ENCODE measurements at places on chromosomes 6 and 20.

- no peak for DNase-seq
Measured at GRCh38 chr20:24465159-24465558, 4.3 kb upstream of the SYNDIG1 start.

- DNase-seq, result no peak
Measured at GRCh38 chr6:97262676-97263075, 20.3 kb downstream of the MMS22L start.

GRCh38 chr20:4281258-4282055, 266.1 kb upstream of the RNF24 start:
- DNase-seq, result no peak

DNA sequence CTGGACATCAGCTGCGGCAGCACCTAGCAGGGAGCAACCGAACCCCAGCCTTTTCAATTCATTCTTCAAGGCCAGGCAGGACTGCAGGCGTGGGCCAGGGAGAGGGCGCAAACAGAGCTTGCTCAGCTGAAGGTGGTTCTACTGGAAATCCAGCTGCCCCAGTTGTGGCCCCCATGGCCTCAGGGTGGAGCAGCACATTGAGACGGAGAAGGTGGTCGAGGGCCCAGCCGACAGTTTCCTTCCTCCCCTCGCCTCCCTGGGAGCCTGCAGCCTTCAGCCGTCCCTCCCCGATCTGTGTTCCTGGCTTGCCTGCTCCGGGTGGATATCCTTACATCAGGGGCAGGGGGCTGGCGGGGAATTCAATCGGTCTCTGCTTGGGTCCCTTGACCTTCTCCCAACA, 217.8 kb downstream of the ANKRD60 start:
- no peak for DNase-seq

DNA sequence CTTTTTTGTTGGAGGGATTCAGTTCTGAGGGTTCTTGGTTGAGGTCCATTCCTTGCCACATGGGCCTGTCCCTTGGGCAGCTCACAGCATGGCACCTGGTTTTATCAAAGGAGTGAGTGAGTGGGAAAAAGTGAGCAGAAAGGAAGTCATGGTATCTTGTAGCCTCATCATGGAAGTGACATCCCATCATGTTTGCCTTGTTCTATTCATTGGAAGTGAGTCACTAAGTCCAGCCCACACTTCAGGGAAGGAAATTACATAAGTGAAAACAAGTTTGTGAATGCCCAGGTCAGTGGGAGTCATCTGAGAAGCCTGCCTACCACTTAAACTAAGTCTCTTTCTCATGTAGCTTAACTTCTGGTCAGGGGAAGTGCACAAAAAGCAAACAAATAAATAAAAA, 32.8 kb upstream of the ZNFX1 start:
- no peak for DNase-seq

- DNase-seq, result no peak
Measured at GRCh38 chr6:52310932-52311331, 26.4 kb upstream of the MCM3 start.

DNA sequence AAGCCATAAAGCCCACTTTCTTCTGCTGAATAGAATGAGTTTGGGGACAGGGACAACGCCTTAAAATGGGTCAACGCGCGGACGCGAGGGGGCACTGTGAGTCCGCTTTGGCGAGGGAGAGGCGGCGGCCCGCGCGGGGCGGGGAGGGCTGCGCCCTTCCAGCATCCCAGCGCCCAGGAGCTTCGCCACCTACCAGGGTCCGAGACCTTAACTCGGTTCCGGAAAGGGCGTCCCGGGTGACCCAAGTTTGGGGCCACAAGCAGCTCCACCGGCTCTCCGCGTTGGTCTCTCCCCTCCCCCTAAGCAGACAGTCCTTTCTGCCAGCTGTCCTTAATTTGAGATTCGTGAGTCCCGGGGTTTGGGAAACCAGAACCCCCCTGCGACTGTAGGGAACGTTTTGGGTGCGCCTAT, 1.8 kb upstream of the SAMD5 start:
- peak; percentile 52 for DNase-seq

- no peak for DNase-seq
Measured at GRCh38 chr6:163460307-163460782, 45.8 kb downstream of the QKI start.

DNA sequence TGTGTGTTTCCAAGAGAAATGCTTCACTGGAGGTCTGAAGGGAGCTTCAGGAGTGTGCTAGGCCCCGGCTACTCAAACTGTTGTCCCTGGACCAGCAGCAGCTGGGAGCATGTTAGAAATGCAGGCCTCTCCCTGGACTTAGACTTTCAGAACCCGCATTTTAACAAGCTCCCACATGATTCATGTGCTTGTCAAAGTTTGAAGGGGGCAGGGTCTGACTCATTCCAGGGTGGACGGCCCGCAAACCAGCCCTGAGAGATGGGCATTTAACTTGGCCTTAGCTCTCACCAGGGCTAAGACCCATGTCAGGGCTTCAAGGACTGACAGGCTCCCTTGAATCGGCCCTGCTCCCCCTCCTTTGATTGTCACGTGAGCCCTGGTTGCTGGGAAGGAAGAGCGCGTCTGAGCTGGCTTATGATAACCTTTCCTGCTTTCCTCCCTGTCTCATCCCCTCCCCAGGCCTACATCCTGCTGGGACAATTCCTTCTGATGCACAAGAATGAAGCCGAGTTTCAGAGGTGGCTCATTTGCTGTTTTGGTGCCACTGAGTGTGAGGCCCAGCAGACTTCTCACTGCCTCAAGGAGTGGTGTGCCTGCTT, 35.5 kb downstream of the BANF2 start:
- no peak for DNase-seq

GRCh38 chr6:33172688-33173534, 19.4 kb downstream of the COL11A2 start:
- DNase-seq, result no peak

- DNase-seq, result no peak
Measured at GRCh38 chr20:5642155-5642981, 107.8 kb upstream of the SHLD1 start.

GRCh38 chr6:113461153-113461932, 395.8 kb upstream of the MARCKS start:
- no peak for DNase-seq

DNA sequence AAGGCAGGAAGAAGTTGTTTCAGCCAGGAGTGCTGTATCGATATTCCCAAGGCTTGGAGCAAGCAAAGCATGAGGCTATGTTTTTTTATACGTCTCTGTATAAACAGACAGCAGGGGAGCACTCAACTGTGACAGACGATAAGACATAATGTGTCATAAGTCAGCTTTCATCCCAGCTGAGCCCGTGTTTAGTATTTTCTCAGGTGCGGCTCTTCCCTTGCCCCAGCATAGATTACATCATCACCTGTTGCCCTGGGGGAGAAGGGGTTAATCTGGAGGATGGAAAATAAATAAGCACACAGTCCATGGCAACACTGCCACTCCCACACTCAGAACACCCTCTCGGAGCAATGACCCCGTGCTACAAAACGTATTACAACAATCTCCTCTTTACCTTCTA, 22.1 kb upstream of the KCNK5 start:
- no peak for DNase-seq

DNA sequence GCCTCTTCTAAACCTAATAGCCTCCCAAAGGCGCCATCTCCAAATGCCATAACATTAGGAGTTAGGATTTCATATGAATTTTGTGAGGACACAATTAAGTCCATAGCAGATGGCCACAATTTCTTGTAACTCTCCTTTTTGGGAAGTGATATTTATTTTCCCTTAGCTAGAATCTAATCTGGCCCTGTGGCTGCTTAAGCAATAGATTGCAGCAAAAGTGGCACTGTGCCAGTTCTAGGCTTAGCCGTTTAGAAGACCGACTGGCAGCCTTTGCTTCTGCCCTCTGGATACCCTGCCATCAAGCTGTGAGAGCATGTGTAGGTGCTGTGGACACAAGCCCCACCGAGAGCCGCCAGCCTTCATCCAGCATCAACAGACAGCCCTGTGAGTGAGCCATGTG, 15.9 kb upstream of the ADGB start:
- DNase-seq, result no peak

DNA sequence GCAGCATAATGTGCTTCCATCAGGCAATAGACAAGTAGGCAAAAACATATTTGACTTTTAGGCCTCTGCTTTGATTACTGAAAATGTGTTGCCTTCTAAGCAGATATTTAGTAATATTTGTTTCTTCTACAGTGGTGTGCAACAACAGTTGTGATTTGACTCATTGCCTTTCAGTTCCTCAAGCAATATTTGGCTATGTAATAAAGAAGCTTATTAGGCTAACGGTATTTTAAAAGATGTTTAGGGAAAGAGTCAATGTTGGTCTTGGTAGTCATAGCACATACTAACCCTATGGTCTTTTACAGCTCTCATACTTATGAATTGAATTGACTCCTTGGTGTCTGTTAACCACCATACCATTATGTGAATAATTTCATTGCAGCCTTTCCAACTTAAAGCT, 124.1 kb downstream of the GRIK2 start:
- DNase-seq, result no peak

- DNase-seq, result no peak
Measured at GRCh38 chr6:81735756-81736380, 16.6 kb downstream of the TENT5A start.

GRCh38 chr6:47974106-47974505, 136.9 kb downstream of the PTCHD4 start:
- DNase-seq, result no peak

GRCh38 chr6:78864957-78865356, 2.4 kb upstream of the IRAK1BP1 start:
- no peak for DNase-seq

DNA sequence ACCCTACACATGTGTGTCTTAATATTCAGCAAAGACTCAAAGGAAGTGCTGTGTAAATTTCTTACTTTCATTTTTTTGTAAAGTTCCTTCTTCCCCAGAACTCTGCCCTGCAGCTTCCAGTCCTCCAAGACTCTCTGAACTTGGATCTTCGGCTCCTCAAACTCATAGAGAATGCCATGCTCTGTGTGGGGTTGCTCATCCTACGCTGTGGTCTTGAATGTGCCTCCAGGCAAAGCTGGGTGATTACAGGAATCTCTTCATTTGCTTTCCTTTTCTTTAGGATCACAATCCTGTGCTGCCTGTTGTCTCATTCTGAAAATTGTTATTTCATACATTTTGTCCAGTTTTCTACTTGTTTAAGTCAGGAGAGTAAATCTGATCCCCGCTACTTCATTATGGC, 14.5 kb upstream of the CDC5L start:
- DNase-seq, result no peak

- no peak for DNase-seq
Measured at GRCh38 chr6:135577059-135577538, 79.6 kb upstream of the AHI1 start.

- DNase-seq, result no peak
Measured at GRCh38 chr20:53995949-53996348, 74.4 kb downstream of the BCAS1 start.

- no peak for DNase-seq
Measured at GRCh38 chr6:3280866-3281465, 22.2 kb downstream of the PSMG4 start.

GRCh38 chr6:160431226-160431625, 83.0 kb downstream of the SLC22A3 start:
- no peak for DNase-seq

DNA sequence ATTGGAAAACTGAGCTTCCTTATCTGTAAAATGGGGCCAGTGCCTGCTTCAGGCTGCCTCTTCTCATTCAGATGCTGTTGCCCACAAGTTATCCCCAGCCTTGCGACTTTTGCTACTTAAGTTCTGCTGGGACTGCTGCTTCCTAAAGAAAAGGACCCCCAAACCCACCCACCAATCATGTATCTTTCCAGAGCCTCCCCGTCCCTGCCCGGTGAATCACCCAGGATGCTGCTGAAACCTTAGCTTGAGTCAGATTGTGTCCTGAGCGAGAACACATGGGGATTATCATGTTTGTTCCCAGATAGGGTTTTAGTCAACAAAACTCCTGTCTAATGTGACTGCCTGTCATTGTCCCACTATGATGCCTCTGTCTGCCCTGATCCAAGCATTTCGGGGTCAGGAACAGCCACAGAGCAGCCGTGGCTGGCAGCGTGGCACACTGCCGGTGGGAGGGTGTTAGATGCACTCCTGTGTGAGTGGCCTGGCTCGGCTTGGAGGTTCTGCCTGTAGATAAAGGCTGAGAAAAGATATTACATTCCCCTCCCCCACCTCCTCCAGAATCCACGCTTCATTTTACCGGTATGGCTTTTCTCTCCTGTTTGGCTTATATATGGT, 79.9 kb downstream of the TOX2 start:
- no peak for DNase-seq

DNA sequence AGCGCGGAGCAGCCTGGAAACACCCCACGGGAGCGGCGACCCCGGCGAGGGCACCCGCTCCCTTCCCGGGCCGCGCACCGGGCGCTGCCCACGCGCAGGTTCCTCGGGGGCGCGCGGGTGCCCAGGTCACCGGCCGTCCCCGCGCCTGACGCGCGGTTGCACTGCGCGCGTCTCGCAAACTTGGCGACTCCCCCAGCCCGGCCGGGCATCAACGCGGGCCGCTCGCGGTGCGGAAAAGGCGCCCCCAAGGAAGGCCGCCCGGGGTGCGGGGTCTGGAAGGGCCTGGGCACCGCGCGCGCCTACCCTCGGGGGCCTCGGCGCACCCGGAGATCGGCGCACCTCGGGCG, 555 bp upstream of the ZBTB46 start:
- DNase-seq, result no peak

DNA sequence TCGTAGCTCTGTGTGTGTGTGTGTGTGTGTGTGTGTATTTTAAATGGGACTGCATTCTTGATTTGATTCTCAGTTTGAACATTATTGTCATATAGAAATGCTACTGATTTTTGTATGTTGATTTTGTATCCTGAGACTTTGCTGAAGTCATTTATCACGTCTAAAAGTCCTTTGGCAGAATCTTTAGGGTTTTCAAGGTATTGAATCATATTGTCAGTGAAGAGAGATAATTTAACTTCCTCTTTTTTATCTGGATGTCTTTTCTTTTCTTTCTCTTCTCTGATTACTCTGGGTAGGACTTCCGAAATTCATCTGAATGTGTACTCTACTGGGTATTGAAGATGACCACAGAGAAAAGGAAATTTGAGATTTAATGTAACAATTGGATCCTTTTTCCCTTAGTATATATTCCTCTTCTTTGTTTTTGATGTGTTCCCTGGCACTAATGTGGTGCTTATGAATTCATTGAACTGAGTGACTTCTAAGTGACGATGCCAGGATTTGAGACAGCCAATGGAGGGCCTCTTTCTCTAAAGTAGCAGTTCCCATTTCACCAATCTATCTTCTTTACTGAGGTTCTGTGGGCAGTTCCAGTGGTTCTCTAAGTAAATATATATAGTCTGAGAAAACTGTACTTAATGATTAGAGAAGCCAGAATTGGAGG, 47.6 kb downstream of the TNFAIP3 start:
- DNase-seq, result no peak

GRCh38 chr6:33749401-33749800, 2.7 kb upstream of the IP6K3 start:
- no peak for DNase-seq

GRCh38 chr6:83062225-83062624, 3.4 kb downstream of the UBE3D start:
- DNase-seq, result no peak
